ENCODE measurements at places on chromosomes 6 and 20.

DNA sequence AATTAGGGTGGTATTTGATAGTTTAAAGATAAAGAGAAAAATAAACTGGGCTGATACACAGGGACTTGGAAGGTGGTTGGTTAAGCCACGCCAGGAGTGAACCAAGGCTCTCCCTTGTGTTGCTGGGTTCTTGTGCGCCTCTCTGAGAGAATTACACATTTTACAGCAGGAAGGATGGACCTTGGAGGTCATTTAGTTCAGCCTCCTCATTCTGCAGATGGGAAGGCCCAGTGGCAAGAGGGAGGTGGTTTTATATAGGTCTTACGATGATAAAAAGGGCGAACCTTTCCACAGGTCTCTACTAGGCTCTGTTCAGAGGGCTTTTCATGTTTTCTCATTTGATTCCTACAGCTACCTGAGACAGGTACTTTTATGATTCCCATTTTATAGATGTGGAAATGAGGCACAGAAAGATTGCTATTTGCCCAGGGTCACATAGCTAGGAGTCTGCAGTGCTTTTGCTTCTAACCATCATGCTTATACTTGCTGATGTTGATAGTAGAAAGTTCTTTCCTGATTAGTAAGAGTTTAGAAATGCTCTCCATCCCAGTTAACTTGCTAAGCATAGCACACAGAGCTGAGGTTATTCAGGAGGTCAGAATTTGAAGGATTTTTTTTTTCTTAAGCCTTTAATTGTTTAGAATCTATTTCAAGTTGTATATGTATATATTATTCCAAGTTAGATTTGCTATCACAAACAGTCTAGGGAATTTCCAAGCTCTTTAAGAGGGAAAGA, 12.8 kb downstream of the HIVEP1 start:
- peak; percentile 76 for DNase-seq

GRCh38 chr6:39553860-39554802, 171.1 kb downstream of the KIF6 start:
- DNase-seq = peak; percentile 21

DNA sequence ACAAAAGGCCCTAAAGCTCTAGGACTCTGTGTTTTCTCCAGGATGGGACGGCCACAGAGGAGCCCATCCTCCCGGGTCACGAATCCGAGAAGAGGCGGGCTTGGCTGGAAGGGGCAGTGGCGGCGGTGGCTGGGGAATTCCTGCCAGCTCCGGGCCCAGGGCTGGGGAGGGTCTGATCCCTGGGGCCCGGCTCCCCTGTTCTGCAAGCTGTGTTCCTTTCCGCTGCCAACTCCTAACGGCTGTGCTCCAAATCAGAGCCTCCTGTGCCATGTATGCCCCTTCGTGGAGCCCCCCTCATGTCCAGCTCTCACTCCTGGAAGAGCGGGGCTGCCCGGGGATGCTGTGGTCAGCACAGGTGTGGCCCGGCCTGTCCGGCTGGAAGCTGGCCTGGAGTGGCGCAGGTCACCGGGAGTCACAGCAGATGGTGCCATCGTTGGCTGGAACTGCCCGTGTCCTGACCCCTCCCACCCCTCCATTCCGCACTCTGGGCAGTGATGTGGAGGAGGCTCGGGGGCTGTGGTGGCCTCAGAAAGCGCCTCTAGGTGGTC, 88.2 kb upstream of the MPC1 start:
- no peak for DNase-seq

- no peak for DNase-seq
Measured at GRCh38 chr6:127199470-127199869, 67.2 kb upstream of the RNF146 start.

GRCh38 chr20:12386821-12387220, 469.1 kb downstream of the BTBD3 start:
- no peak for DNase-seq

DNA sequence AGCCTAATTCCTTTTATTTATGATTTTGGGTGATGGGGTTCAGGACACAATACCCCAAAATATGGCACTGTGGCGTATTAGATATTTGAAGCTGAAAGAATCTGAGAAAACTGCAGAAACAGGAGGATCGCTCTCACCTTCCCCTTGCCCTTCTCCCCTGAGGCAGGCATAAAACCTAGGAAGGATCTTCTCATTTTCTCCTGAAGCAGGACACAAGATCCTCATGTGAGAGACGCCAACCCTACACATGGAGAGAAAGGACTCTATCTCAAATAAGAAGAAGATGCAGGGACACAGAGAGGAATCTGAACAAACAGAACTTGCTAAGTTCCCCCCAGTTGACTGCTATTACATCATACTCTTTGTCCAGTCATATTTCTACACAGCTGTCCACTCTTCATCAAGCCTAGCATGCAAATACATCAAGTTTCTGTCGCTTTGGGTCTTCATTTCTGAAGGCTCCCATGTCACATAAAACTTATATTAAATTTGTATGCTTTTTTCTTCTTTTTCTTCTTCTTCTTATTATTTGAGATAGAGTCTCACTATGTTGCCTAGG, 109.0 kb downstream of the DTNBP1 start:
- no peak for DNase-seq

DNA sequence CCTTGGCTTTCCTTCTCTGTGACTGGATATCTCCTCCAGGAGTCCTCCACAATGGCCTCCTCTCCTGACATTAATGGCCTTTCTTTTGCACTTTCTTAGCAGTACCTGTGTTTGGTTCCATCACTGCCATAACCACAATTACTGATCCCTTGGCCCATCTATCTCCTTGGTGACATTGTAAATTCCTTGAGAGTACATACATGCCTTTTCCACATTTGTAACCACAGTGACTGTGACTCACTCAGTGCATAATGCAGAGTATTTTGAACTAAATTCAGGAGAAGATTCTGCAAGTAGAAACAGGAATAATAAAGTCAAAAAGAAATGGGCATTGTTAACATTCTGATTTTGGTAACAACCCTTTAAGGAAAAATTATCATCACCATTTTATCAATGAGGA, 197.2 kb upstream of the SOX4 start:
- DNase-seq = peak; percentile 90

- peak; percentile 86 for DNase-seq
Measured at GRCh38 chr6:52603000-52603795, 26.3 kb upstream of the TRAM2 start.
